Activated CD8-positive, alpha-beta memory T cell treated with anti-CD3 and anti-CD28 coated beads for 48 hours (primary cell): ENCODE measurements at places on chromosomes 3 and 15.

DNA sequence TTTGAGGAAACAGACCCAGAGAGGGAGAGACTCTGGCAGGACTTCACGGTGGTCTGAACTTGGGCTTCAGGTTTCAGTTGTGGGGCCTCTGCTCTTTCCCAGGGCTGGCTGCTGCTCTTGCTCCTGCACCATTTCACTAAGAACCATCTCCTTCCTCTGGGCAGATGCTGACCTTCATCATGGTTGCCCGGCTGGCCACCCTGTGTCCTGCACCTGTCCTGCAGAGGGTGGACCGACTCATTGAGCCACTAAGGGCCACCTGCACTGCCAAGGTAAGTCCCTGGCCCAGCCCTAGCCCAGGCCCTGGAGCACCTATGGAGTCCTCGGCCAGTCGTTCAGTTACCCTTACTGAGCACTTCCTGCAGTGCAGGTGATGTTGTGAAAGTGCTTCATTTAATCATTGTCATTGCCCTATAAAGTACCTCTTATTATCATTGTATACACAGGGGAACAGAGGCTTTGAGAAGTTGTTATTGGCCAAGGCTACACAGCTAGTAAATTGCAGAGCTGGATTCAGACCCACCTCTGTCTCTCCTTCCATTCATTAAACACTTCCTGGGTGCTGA is 10.0 kb downstream of the RPL32 start:
- DNase-seq, result no peak

GRCh38 chr3:15797642-15798303 is at the start of gene ANKRD28:
TSS of gene ANKRD28 (minus strand) at chr3:15797979. CDS start at chr3:15796521, 1,458 bp downstream.
- DNase-seq, result no peak

DNA sequence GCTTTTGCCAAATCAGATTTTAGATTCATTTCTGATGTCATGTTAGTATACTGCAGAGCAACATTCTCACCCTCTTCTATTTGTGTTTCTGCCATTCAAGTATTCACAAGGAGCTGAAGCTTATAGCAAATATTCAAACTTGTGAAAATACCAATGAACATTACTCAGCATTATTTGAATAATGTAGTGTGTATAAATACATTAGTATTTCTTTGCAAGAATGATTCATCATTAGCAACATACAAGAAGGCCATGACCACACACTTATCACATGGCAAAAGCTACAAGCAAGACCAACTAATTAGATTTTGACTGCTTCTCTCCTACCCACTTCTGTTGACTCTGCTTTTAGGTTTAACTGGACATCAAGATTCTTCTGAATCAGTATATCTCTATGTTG is 124.9 kb downstream of the IGSF11 start:
- no peak for DNase-seq

DNA sequence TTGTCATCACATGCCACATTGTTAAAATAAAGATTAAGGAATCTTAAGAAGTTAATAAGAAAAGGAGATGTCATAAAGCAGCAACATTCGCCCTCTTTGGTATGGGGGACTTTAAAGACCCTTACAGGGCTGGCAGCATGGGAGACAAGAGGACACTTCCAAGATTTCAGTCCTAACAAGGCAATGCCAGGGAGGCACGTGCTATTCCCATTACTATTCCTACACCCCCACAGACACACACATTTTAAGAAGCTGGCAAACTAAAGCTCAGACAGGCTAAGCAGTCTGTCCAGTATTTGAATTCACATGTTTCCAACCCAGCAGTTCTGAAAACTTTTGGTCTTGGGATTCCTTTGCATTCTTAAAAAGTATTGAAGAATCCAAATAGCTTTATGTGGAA is 80.8 kb downstream of the WDR49 start:
- DNase-seq, result no peak
